ENCODE measurements at places on chromosomes 16 and 17.

DNA sequence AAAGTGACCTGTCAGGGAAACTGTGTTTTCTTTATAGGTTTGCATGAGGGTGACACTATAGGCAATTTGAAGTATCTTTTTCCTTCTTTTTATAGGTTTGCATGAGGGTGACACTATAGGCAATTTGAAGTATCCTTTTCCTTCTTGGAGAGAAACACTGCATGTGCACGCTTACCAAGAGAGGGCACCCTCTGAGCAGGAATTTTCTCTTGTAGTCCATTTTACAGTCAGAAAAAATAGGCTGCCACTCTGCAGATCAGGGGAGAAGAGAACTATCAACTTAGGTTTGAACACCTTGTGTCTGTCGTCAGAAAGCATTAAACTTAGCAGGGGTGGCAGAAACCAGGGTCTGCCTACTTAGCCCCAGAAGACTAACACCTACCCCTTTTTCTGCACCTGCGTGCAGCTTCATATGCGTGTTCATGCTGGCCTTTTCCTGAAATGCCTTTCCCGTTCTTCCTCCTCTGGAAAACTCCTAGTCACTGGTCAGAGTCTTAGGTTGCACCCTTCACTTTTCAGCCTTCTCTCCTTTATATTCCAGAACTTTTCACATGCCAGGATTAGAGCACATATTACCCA is 16.4 kb upstream of the SMIM36 start:
- peak; percentile 47 for DNase-seq

DNA sequence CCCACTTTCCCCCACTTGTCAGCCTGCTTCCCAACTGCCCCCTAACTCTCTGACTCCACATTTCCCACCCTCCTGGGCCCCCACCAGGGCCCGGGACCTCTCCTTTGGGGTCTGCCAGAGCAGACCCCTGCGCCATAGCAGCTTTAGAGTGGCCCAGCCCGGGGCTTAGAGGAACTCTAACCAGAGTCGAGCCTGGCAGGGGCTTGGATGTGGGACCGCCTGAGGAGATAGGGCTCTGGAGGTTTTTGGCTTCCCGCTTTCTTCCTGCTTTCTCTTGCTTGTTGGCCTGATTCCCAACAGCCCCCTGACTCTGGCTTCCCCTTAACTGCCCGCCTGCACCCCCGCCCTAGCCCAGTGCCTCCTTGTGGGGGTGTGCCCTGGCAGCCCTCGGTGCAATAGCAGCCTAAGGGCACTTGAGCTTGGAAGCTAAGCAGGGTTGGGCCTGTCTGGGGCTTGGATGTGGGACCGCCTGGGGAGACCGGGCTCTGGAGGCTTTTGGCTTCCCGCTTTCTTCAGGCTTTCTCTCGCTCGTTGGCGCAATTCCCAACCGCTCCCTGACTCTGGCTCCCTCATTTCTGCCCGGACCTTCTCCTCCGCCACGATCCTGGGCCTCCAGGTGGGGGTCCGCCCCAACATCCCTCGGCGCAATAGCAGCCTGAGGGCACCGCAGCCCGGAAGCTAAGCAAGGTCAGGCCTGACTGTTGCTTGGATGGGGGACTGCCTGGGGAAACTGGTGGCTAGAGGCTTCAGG is 2292.0 kb downstream of the TP53TG3F start:
- no peak for DNase-seq

DNA sequence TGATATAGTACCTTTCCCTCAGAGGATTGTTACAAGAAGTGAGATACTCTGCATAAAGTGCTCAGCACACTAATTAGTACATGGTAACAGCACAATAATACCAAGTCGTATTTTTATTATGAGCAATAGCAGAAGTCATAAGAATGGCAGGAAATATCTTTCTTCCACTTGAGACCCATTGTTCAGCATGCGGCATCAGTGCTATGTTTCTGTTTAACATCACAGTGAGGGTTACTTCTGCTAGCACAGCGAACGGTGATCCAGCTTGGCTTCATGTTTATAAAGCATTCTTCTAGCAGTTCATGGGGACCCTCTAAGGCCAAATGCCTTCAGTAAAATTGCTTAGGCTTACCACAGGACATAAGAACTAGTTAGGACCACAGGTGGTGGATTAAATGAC is 83.1 kb downstream of the MYO1D start:
- no peak for DNase-seq

- DNase-seq: no peak
These were observed 140.6 kb upstream of the NUDT7 start for GRCh38 chr16:77581706-77582105.

GRCh38 chr17:47735139-47735464 is 2.1 kb downstream of the TBX21 start:
- DNase-seq: no peak

DNA sequence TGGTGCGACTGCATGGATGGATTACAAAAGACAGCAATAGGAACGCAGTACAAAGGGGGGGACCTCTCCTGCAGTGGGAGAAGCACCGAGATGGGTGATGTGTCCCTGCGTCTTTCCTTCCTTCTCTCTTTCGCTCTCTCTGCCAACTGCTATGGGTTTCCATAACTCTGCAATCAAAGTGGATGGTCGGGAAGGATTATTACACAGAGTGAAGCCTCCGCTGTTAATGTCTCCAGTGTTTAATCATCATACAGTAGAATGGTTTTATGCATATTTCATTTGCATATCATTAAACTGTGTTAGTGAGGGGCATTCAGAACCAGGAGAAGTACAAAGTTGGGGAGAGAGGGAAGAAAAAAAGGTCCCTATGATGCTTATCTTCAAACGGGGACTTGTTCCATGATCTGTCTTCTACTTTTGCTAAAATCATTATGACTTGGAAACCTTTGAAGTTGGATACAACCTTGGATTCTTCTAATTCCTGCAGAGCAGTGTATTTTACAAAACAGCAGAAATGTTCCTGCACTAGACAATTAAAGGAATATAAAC is 255.9 kb upstream of the PMFBP1 start:
- no peak for DNase-seq

- no peak for DNase-seq
These were observed 4.0 kb downstream of the DEF8 start for GRCh38 chr16:89952551-89952950.

DNA sequence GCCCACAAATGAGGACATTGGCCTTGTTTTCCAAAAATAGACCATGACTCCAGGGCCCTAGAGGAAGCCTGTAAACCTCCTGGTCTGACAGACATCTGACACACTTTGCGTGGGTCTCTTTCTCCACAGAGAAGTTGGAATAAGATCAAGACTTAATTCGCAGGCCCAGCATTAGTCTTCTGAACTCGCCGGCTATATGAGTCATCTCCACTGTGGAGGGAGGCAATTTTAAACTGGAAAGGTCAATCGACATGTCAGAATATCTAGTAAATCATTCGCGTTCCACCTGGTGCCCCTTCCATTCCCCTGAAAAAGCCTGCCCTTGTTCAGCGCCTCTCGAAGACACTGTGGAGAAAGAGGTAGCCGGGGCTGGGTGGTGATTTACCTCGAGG is 140.1 kb downstream of the CLEC16A start:
- peak; percentile 91 for DNase-seq

- no peak for DNase-seq
These were observed 118.3 kb downstream of the SMG6 start for GRCh38 chr17:2184993-2185931.

- DNase-seq: peak; percentile 37
These were observed 35.5 kb downstream of the DNAH17 start for GRCh38 chr17:78541488-78542206.

GRCh38 chr16:12866981-12867551 is 34.3 kb upstream of the SHISA9 start:
- DNase-seq: no peak

- peak; percentile 57 for DNase-seq
These were observed 38.8 kb downstream of the IST1 start for GRCh38 chr16:71933913-71934695.

DNA sequence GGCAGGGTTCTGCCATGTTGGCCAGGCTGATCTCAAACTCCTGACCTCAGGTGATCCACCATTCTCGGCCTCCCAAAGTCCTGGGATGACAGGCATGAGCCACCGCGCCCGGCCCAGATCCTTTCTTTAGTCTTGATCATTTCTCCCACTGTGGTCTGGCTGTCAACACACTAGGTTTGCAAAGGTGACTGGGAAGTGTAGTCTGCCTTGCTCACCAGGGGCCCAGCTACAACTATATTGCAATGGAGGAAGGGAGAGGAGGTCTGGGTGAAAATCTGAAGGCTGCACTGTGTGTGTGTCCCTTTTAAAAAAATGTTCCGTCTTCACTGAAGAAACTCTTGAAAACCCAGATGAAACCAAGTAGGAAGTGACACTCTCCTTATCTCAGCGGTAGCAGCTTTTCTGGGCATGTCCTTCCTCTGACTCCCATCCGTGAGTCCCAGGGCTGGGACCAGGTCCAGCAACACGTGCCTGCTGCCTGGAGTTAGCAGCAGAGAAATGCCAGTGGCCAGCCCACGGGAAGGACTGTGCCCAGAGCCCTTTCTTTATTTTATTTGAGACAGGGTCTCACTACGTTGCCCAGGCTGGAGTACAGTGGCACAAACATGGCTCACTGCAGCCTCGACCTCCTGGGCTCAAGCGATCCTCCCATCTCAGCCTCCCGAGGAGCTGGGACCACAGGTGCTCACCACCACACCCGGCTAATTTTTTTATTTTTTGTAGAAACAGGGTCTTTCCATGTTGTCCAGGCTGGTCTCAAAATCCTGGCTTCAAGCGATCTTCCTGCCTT is 17.8 kb upstream of the KIF19 start:
- DNase-seq: no peak

DNA sequence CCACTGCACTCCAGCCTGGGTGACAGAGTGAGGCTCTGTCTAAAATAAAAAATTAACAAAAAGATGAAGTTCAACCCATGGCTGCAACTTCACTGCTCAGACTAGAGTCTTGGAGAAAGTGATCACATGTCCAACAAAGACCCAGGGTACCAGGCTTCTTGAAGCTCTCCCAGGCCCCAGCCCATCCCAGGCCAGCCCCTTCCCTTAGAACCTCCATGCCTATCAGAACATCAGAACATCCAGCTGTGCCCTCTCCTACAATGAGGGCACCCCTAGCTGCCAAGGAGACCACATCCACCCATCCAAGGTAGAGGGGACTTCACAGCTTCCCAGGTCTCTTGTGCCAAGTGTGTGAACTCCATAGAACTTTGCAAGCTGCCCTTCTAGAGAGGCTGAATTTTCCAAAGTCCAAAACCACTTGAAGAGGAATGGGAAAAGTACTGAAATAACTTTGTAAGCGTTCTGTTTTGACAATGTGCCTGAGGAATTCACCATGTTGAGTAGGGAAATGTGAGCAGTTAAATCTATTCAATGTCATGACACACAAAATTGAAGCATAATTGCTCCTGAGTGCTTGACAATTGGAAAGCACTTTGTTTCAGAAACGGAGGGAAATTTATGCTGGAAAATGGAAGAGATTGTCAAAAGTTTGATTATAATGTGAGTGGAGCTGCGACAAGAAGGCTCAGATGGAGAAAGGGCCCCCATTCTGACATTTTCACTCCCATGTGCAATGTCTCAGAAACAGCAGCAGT is 230.4 kb downstream of the ZNF423 start:
- DNase-seq: no peak

DNA sequence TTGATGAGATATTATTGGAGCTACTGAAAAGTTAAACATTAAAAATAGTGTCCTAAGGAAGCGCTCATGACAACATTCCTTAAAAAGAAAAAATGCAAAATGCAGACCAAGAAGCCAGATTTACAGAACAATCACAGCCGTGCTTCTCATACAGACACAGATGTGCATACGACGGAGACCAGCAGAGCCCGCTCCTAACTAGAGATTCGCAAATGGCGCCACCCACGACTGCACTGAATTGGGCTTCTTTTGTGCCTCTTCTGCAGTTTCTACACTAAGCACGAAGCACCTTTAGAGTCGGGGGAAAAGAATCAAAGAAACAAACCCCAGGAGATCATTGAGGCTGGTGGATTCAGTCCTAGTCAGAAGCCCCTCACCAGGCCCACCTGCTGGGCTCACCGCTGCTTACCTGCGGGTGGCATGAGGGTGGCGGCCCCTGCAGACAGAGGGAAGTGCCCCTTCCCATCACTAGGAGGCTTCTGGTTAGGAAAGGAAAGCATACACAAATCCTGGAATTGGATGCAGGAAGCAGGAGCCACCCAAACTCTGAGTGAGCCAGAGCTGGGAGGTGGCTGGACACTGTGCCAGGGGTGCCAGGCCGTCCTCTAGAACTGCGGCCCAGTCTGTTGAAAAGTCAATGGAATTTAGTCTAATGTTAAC is 64.9 kb upstream of the CHMP6 start:
- DNase-seq: no peak

- no peak for DNase-seq
These were observed 4.6 kb downstream of the PRSS8 start for GRCh38 chr16:31130899-31131298.

GRCh38 chr16:75622761-75623605 is at the start of gene ADAT1:
Gene ADAT1, minus strand, starts transcription at chr16:75623281. Its CDS starts 2,482 bp downstream, at chr16:75620799.
- peak; percentile 98 for DNase-seq

GRCh38 chr16:3938843-3939624 is 58.5 kb upstream of the CREBBP start:
- DNase-seq: peak; percentile 65

DNA sequence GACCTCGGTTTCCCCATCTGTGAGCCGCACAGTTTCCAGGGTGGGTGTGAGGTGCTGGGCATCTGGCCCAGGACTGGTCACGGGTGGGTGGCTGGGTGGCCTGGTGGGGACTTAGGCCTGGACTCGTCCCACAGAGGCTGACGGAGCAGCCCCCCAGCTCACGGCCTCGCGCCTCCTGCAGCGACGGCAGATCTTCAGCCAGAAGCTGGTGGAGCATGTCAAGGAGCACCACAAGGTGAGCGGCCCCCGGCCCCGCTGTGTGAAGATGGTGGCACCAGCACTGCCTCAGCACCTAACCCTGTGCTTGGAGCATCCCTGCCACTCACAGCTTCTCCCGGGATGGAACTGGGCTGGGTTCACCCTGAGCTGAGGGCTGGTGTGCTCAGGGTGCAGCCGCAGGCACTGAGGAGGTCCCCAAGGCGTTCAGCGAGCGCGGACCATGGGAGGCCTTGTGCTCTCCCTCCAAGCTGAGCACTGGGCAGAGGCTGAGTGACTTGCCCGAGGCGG is 2.4 kb downstream of the CDT1 start:
- DNase-seq: no peak

DNA sequence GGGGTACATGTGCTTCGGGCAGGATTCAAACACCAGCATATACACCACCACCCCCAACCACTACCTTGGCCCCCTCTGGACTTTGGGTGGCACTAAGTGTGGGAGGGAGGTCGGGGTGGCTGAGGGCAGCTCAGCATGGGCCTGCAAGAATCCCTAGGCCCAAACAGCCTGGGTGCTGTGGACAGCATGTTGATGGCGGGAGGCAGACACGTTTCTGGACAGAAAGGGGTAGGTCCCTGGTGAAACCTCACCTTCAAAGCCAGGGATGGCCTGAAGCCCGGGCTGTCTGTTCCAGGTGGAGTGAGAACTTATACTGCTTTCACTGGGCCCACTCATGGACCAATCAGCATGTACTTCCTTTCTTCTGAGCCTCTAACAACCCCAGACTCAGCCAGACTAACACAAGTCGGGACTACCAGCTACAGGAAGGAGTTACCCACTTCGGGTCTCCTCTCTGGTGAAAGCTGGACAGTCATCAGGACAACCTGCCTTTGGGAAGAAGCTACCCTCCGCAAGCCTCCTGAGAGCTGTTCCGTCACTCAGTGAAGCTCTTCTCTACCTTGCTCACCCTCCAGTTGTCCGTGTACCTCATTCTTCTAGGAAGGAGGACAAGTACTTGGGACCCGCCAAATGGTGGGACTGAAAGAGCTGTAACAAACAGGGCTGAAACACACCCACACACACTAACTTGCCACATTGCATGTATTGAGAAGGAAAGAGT is 203.0 kb downstream of the CPPED1 start:
- no peak for DNase-seq

- DNase-seq: no peak
These were observed 107.1 kb downstream of the ADAMTS18 start for GRCh38 chr16:77327717-77328116.
